ENCODE measurements at places on chromosomes 7 and 10. TPM values are rescaled to one million over a fixed set of nuclear protein-coding genes. Genes with fewer than 3 reads are reported as not detected.
A peak's percentile ranks its signal among the peaks of the same experiment; 100 is the strongest.

The SLC16A9 gene
- total RNA-seq: 4.4 TPM

The PRLHR gene
- total RNA-seq: not detected

The THSD7A gene
- 3.5 TPM for total RNA-seq

DNA sequence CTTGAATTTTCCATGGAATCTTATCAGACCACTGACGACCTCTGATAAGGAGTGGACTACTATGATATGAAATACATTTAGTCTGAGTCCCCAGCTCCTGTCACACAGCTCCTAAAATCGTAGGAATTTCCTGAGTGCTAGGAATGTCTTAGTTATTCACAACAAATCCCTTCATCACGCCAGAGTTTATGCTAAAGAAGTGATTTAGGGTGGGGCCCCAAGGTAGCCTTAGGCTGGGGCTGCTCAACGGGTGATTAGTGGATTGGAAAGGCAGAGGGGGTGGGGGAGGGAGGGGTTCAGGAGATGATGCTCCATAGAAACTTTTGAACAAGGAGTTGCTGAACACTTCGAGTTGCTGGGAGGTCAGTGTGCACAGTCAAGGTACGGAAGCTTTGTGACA is 7.0 kb upstream of the TET1 start:
- H3K27me3 ChIP-seq: no peaks in the 10 kb centered on the region
- no peaks in the 10 kb centered on the region for H3K4me1 ChIP-seq
- no peak overlapping the region for H3K27ac ChIP-seq

DNA sequence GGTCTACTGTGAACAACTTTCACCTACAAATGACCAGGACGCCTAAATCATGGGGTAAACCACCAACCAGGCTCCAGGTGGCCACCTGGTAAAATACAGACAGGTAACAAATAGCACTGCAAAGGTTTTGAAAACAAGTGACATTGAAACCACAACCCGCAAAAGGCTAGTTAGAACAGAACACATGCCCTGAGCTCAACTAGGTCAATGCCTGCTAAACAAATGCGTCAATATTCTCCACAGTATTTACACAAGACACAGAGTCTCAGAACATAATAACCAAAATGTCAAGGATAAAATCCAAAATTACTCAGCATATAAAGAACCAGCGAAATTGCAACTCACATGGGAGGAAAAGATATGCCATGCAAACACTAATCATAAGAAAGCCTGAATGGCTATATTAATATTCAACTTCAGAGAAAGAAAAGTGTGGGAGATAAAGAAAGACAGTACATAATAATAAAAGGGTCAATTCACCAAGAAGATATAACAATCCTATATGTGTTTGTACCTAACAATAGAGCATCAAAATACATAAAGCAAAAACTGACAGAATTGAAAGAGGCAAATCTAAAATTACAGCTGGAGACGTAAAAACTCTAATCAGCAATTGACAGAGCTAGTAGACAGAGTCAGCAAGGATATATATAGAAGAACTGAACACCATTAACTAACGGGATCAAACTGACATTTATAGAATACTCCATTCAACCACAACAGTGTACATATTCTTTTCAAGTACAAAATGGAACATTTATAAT is 47.6 kb downstream of the SMURF1 start:
- no peaks in the 10 kb centered on the region for H3K4me1 ChIP-seq
- DNase-seq: no peak
- no peaks in the 10 kb centered on the region for H3K27me3 ChIP-seq
- H3K36me3 ChIP-seq: no peaks in the 10 kb centered on the region

GRCh38 chr7:136528329-136528728 is 340.1 kb upstream of the CHRM2 start:
- H3K36me3 ChIP-seq: no peaks in the 10 kb centered on the region
- peak; percentile 90 for DNase-seq
- peaks cover 10% of the 10 kb centered on the region for H3K4me1 ChIP-seq
- no peak overlapping the region for H3K4me3 ChIP-seq
- no peaks in the 10 kb centered on the region for H3K27me3 ChIP-seq
- peak overlapping the region; percentile 3 for H3K27ac ChIP-seq

DNA sequence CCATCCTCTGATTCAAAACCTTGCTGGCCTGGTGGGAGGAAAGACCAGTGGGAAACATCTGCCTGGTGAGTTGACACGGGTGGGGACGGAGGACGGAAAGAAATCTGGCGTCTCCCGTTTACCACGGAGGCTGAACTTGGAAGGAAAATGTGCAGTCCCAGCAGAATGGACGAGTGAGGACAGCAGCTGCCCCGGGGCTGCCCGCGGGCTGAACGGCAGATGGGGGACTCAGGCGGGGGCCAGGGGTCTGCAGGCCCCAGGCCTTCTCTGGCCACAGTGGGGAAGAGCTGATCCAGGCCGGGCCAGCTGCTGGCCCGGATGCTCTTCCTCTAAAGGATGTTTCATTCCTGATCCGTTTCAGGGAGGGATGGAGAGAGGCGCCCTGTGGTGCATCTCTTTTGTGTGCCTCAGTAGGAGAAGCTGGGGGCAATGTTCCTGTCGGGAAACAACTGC is 147.5 kb upstream of the CHST15 start:
- no peak for DNase-seq
- no peaks in the 10 kb centered on the region for H3K36me3 ChIP-seq
- H3K27ac ChIP-seq: no peak overlapping the region
- no peaks in the 10 kb centered on the region for H3K27me3 ChIP-seq

DNA sequence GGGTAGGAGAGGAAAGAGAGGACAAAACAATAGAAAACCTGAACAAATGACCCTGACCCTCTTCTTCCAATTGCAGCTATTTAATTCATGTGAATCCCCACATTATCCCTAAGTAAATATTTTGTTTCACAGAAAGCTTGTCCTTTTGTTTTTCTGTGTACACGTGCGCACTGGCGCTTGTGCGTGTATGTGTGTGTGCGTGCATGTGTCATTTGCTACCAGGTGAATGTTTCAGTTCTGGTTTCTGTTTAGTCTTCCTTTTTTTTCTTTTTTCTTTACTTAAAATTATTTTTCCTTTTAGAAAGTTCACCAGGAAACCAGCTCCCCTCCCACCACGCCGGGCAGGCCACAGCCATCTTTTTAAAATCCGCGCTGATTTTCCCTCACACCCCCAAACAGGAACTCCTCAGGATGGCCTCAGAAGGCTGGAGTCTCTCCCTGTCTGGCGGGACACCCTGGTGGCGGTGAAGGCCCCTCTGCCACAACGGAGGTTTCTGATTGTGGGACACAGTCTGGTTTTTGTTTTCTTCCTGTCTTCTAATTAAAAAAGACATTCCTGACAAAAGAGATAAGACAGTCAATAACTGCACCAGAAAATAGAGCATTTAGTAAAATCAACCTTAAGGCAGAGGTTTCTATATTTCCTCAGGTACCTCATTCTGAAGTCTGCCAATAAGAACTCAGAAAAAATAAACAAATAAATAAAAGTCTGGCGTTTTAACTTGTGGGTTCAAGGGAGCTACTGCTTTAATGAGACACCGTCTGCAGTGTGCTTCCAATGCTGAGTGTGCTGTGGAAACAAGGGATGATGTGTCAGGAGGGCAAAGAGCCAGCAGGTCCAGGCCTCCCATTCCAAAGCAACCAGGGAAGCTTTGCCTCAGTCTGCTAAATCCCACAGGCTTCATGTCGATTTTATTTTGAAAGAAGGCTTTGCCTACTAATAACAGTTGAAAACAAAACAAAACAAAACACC is 17.4 kb downstream of the IRF5 start:
- peaks cover 3% of the 10 kb centered on the region for H3K4me1 ChIP-seq
- DNase-seq: peak; percentile 78
- H3K36me3 ChIP-seq: peaks cover 51% of the 10 kb centered on the region
- no peak overlapping the region for H3K4me3 ChIP-seq
- H3K27ac ChIP-seq: no peak overlapping the region

- peaks cover 13% of the 10 kb centered on the region for H3K4me1 ChIP-seq
- no peaks in the 10 kb centered on the region for H3K36me3 ChIP-seq
- DNase-seq: no peak
- no peak overlapping the region for H3K27ac ChIP-seq
Observed at GRCh38 chr10:43803791-43804190, 155.1 kb upstream of the ZNF32 start.

DNA sequence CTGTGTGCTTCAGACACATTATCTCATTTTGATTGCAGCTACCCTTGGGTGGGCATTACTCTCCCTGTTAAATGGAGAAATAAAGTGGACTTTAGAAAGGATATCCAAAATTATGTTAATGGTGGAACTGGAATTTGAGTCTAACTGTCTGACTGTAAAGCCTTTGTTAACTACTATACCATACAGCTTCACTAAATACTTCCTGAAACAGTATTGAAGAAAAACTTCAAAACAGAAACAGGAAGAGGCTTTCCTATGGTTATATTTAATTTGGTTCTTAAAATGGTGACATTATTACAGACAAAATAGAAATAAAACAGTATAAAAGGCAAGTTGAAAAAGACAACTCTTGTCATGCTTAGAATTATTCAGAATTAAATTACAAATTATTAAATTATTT is 25.0 kb downstream of the SPAG6 start:
- DNase-seq: no peak
- no peaks in the 10 kb centered on the region for H3K27me3 ChIP-seq
- H3K36me3 ChIP-seq: no peaks in the 10 kb centered on the region
- no peaks in the 10 kb centered on the region for H3K4me1 ChIP-seq

GRCh38 chr7:1567896-1568510 is 1.8 kb downstream of the PSMG3 start:
- H3K4me1 ChIP-seq: peaks cover 33% of the 10 kb centered on the region
- no peaks in the 10 kb centered on the region for H3K36me3 ChIP-seq
- peak overlapping the region; percentile 97 for H3K27ac ChIP-seq
- peak; percentile 97 for DNase-seq
- no peaks in the 10 kb centered on the region for H3K27me3 ChIP-seq
- peak overlapping the region; percentile 34 for H3K4me3 ChIP-seq
